Activated naive CD8-positive, alpha-beta T cell treated with anti-CD3 and anti-CD28 coated beads for 36 hours (primary cell): ENCODE measurements at places on chromosomes 1 and 21.
A peak's percentile ranks its signal among the peaks of the same experiment; 100 is the strongest.

GRCh38 chr21:36186081-36186480, 29.5 kb downstream of the DOP1B start:
- no peaks in the 10 kb centered on the region for H3K27me3 ChIP-seq
- H3K4me3 ChIP-seq: no peak overlapping the region
- H3K27ac ChIP-seq: no peak overlapping the region

DNA sequence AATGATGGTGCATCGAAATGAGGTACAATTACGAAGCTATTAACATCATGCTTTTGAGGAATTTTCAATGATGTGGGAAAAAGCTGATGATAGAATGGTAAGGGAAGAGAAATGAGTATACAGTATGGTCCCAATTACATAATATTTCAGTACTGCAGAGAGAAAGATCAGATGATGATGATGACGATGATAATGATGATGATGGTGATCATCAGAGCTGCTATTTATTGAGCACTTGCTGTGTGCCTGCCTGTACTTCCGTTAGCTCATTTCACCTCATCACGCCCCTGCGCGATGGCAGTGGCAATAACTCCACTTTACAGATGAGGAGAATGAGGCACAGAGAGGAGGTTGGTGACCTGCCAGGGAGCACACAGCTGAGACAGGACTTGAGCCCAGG, 620.8 kb downstream of the MATN1 start:
- H3K27me3 ChIP-seq: peaks cover 14% of the 10 kb centered on the region
- no peak for DNase-seq
- H3K36me3 ChIP-seq: no peaks in the 10 kb centered on the region
- H3K4me3 ChIP-seq: no peak overlapping the region

- peaks cover 12% of the 10 kb centered on the region for H3K27me3 ChIP-seq
Observed at GRCh38 chr1:247453245-247453644, 4.7 kb downstream of the OR2B11 start.

DNA sequence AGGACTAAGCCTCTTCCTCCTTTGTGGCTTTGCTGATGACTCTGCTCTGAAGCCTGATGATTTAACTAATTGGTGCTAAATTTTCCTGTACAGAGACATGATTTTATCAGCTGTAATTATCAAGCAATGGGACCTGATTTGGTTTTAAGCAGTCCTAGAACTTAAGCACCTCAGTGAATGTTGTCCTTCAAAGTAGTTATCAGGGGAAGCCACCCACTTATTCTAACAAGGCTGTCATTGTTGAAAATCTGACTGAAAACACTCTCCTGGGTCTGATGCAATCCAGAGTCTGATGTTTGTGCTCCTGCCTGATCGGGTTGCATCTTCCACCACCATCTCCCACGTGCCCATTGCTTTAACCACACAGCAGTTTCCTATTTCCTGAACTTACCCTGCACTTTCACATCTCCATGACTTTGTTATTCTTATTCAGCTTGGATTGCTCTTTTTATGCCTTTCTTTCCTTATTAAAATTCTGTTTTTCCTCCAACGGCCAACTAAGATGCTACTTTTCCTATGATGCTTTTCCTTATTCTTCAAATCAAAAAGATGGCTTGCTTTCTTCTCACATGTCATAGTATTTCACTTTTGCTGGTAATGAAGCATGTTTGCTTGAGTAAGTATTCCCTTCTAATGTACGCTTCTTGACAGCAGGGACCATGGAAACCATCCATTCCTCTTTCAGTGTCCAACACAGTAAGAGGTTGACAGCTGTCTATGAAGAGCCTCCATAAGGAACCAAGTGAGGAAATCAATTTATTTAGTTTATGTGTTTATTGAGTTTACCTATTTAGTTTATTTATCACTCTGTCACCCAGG, 55.0 kb downstream of the S1PR1 start:
- peaks cover 6% of the 10 kb centered on the region for H3K36me3 ChIP-seq
- peak; percentile 72 for DNase-seq

DNA sequence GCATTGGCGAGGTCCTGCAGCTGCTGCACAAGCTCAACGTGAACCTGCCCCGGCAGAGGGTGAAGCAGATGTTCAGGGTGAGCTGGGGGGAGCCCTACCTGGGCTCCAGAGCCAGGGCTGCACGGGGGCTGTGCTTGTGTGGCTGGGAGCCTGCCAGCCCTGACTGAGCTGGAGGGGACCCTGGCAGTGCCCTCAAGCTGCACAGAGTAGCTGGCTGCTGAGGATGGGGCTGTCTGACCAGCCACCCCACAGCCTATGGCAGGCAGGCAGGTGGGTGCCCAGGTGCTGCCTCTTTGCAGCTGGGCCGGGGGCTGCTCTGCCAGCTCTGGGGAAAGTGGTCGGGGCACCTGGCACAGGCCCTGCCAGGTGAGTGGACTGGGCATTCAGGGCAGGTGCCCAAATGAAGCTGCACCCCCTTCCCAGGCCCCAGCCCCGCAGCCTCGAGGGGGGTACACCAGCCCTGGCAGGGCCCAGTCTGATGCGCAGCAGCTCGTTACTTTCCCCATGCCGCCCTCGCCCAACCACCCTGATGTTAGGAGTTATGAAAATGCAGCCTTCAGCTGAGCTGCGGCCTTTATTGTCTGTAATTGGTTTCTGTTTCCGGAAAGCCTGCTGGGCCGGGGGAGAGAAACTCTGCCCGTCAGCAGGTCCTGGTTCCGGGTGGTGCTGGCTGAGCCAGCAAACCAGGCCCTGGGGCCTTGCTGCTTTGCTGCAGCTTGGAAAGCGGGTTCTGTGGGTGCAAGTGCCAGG, 4.3 kb downstream of the PLCH2 start:
- no peak for DNase-seq
- peaks cover 4% of the 10 kb centered on the region for H3K4me1 ChIP-seq
- no peaks in the 10 kb centered on the region for H3K36me3 ChIP-seq
- H3K27me3 ChIP-seq: no peaks in the 10 kb centered on the region
- no peak overlapping the region for H3K4me3 ChIP-seq
- H3K27ac ChIP-seq: no peak overlapping the region

DNA sequence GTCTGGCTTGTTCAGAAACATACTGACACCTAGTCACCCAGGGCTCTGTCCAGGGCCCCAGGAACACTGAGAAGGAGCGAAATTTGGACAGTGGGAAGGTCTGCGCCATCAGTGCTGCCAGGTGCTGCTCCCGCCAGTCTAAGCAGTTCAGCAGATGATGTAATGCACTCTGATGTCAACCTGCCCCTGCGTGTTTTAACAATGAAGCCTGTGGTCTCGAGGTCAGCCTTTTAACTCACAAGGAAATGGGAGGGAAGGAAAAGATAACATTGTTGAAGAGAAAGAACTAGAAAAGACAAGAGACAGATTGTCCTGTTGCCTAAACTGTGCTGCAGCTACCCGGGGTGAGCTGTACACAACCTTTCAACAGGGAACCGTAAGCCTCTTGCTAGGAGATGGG, 126.6 kb upstream of the IFFO2 start:
- peak overlapping the region; percentile 2 for H3K27ac ChIP-seq
- DNase-seq: no peak
- no peaks in the 10 kb centered on the region for H3K27me3 ChIP-seq
- H3K36me3 ChIP-seq: peaks cover 33% of the 10 kb centered on the region
- no peak overlapping the region for H3K4me3 ChIP-seq
- peaks cover 9% of the 10 kb centered on the region for H3K4me1 ChIP-seq

DNA sequence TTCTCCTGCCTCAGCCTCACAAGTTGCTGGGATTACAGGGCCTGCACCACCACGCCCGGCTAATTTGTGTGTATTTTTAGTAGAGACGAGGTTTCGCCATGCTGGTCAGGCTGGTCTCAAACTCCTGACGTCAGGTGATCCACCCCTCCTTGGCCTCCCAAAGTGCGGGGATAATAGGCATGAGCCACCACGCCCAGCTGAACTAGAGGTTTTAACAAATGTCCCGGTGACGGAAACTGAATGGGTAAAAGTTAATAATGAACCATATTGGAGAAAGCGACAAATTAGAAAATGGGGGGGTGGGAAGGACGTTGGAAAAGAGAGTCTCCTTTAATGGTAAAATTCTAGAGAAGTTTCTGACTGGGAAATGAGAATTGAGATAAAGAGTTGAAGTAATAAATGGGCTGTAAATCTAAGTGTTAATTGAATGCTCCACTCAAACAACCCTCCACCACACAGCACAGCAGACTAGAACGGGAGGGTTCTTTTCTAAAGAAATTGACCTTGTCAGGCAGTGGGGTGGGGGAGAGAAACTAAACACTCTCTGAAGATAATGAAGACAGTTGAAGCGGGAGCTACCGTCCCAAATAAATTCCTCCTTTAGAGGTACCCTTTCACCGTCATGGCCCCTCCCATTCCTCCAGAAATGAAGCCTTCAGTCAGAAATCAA, 46.9 kb upstream of the PUM1 start:
- H3K27ac ChIP-seq: no peak overlapping the region
- H3K27me3 ChIP-seq: peaks cover 9% of the 10 kb centered on the region
- H3K4me1 ChIP-seq: no peaks in the 10 kb centered on the region

- no peak overlapping the region for H3K4me3 ChIP-seq
- H3K36me3 ChIP-seq: no peaks in the 10 kb centered on the region
- no peaks in the 10 kb centered on the region for H3K27me3 ChIP-seq
- H3K4me1 ChIP-seq: no peaks in the 10 kb centered on the region
- no peak for DNase-seq
Observed at GRCh38 chr1:3584915-3585314, 26.4 kb downstream of the MEGF6 start.

DNA sequence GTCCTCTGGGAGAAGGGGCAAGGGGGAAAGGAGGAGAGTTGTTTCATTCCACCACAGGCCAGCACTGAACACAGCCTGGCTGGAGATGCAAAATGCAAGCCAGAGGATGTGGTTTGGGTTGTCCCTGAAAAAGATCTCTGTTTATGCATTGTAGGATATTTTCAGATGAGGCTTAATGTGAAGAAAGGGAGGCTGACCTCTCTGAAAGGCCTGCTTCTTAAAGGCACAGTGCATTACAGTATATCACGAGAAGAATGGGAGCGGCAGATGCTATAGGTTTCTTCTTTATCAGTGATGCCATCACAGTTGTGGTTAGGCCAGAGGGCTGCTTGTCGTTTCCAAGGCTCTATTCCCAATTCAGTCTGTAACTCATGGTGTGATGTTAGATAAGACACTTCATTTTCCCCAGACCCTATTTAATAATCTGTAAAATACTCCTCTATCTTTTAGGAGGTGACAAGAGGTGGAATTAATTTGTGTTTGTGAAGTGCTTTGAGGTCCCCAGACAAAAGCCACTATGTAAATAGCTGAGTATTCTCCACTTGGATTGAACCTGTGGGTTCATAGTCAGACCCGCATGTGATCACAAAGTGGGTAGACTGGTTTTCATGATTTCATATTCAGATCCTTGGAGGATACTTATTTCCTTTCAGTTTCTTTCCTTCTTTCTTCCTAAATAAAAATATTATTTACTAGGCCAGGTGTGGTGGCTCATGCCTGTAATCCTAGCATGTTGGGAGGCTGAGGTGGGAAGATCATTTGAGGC, 76.5 kb upstream of the WDR26 start:
- no peak for DNase-seq
- no peaks in the 10 kb centered on the region for H3K36me3 ChIP-seq
- H3K27ac ChIP-seq: no peak overlapping the region
- no peak overlapping the region for H3K4me3 ChIP-seq

GRCh38 chr1:183841950-183842794, 37.3 kb downstream of the RGL1 start:
- peak overlapping the region; percentile 87 for H3K27ac ChIP-seq
- H3K4me1 ChIP-seq: peaks cover 25% of the 10 kb centered on the region
- H3K4me3 ChIP-seq: peak overlapping the region; percentile 42
- no peaks in the 10 kb centered on the region for H3K36me3 ChIP-seq

GRCh38 chr1:197391303-197392226, 123.5 kb downstream of the CRB1 start:
- H3K27me3 ChIP-seq: no peaks in the 10 kb centered on the region
- no peak for DNase-seq
- no peaks in the 10 kb centered on the region for H3K36me3 ChIP-seq
- peak overlapping the region; percentile 62 for H3K27ac ChIP-seq
- peaks cover 33% of the 10 kb centered on the region for H3K4me1 ChIP-seq
- peak overlapping the region; percentile 11 for H3K4me3 ChIP-seq

- no peaks in the 10 kb centered on the region for H3K27me3 ChIP-seq
- H3K4me3 ChIP-seq: peak overlapping the region; percentile 97
- peaks cover 42% of the 10 kb centered on the region for H3K4me1 ChIP-seq
Observed at GRCh38 chr1:235864931-235865525, 1.7 kb downstream of the LYST start.

DNA sequence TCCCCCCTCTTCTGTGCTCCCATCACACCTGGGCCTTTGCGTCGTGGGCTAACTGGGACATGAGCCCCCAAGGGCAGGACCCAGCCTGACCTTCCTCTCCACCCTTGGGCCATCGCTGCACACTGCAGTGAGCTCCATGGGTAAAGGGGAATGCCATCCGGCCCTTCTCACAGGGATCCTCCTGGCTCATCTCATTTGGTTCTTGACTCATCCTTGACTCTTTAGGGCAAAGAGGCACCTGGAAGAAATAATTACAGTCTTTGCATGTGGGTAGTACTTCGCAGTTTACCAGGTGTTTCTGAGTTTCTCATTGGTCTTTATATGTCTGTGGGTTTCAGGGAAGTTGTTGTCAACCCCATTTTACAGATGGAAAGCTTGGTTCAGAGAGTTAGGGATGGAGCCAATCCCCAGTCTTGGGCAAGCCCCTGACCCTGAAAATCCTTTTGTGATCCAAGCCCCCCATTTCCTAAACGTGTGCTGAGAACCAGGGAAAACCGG, 59.3 kb upstream of the ID3 start:
- H3K4me1 ChIP-seq: peaks cover 78% of the 10 kb centered on the region
- peak overlapping the region; percentile 26 for H3K4me3 ChIP-seq
- peak overlapping the region; percentile 97 for H3K27ac ChIP-seq
- H3K36me3 ChIP-seq: peaks cover 7% of the 10 kb centered on the region

GRCh38 chr1:106787520-106787919, 269.0 kb upstream of the PRMT6 start:
- no peak overlapping the region for H3K4me3 ChIP-seq
- no peak for DNase-seq
- H3K27me3 ChIP-seq: no peaks in the 10 kb centered on the region
- no peaks in the 10 kb centered on the region for H3K36me3 ChIP-seq
- no peak overlapping the region for H3K27ac ChIP-seq

DNA sequence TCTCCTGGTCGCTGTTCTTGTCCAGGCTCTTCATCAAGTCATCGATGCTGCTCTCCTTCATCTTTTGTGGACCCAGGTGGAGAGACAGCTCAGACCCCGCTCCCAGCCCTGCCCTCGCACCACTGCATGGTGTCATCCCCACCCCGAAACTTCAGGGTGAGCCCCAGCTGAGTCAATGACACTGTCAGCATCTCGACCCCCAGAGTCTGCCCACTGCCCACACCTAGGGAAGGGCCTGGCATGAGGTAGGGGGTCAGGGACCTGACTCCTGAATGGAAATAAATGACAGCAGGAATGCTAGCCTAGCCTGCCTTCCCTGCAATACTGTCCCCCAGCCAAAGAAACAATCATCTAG, 1.6 kb upstream of the S100A6 start:
- no peak overlapping the region for H3K4me3 ChIP-seq
- peaks cover 67% of the 10 kb centered on the region for H3K4me1 ChIP-seq
- H3K36me3 ChIP-seq: peaks cover 19% of the 10 kb centered on the region
- H3K27me3 ChIP-seq: no peaks in the 10 kb centered on the region
